ENCODE measurements at places on chromosomes 12 and 14.

DNA sequence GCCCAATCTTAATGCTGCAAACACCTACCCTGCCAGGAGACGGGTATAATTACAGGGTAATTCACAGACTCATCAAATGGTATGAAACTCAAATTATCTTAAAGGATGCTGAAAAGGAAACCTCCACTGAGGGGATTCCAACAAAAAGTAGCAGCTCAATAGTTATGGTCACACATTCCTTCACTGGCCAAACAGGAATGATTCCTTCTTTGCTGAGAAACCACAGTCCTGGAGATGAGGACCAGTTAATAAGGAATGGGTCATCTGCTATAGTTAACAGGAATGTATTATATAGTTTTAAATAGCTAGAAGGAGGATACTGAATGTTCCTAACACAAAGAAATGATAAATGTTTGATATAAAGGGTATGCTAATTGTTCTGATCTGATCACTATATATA, 136.9 kb downstream of the STXBP6 start:
- DNase-seq = no peak

DNA sequence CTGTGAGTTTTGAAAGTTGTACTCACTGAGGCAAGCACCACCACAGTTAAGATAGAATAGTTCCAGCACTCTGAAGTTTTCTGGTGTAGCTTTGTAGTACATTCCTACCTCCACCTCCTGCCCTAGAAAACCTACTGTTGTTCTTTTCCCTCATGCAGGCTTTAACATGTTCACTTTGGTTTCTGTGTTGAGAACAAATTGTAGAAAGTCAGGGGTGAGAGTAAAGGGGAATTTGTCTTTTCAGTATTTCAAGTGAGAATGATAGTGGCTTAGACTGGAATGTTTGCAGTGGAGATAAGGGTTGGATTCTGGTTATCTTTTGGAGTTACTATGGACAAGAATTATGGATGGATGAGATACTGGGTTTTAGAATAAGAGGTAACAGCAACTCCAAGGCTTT, 67.2 kb downstream of the AEBP2 start:
- DNase-seq = no peak

- DNase-seq = no peak
Observed at GRCh38 chr12:82415402-82415801, 57.1 kb downstream of the METTL25 start.

- no peak for DNase-seq
Observed at GRCh38 chr12:12764824-12765223, 20.6 kb upstream of the APOLD1 start.
